ENCODE measurements at places on chromosomes 12 and 14.
A peak's percentile ranks its signal among the peaks of the same experiment; 100 is the strongest.

- no peak for DNase-seq
Observed at GRCh38 chr14:32688941-32689340, 249.7 kb upstream of the NPAS3 start.

DNA sequence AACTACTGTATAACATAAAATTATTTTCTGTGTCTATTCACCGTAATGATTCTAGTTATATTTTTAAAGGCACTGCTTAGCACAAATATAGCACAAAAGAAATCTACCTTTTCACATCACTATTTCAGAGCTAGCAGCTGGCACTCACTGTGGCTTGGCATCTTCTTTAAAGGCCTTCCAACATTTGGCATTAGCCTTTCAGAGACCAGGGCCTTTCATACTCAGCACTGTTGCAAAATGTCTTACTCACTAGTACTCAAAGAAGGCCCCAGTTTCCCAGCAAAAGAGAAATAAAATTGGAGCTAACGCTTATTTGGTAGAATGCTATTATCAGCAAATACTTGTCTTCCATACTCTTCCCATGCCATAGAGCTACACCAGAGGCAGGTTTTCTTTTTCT lies 238.4 kb downstream of the MED13L start:
- peak; percentile 41 for DNase-seq

DNA sequence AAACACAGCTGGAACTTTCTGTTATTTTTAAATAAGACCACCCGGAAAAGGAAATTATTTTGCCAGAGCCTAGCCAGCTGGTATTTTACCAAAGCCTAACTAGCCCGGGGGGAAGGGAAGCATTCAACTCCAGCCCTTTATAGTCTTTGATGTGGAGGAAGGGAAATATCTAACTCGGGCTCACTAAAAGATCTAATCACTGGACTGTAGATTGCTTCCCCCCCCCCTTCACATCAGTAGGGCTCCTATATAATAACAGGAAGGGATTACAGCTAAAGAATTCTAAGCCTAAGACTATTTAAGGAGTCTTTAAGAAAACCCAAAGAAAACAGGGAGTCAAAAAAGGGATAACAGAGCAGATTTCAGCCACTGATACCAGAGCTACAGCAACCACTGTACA lies 431.1 kb downstream of the KCNH5 start:
- no peak for DNase-seq

DNA sequence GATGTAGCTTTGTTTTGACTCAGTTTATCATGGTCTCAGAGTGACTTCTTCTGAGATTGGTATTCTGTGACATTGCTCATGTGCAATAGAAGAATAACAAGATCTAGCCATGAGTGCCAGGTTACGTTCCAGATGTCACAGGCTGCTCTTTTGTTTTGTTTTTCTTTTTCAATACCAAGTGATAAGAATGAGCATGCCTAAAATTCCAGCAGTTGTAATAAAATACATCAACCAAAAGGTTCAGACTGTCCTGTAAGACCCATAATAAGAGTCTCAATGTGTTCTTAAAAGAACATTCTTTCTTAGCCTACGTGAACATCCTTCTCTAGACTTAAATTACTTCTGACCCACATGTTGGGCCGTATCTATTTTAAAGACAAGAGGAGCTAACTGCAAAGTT lies 669.2 kb downstream of the DIO2 start:
- no peak for DNase-seq

DNA sequence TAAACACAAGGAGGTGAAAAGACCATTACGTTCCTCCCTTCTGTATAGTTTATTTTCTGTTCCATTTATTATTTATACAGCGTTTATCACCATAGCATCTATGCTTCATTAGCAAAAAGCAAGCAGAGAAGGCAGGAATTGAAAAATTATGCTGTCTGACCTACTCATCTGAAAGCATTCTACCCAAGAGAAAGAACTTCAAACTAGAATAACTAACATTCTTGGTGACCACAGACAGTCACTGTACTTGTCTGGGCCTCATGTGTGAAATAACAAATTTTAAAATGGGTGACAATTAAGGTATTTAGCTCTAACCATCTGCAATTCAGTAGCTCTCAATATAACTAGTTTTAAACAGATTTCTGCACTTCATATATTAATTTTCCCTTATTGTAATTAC lies 29.3 kb upstream of the PDE3A start:
- DNase-seq = no peak

DNA sequence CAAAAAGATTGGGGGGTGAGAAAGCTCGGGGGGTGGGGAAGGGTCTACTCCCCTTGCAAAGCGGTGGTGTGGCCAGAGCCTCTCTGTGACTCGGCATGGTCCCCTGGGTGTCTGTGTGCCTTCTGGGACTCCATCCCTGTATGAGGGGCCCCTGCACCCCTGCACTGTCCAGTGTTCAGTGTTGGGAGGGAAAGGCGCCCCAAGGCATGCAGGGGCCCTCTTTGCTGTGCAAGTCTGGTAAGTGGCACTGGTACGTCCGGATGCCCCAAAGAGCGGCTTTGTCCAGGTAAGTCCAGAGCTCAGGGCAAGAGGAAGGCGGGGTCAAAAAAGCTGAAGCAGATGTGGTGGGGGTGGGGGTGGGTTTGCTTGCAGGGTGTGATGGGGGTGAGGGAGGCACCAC lies 23.7 kb downstream of the RTL1 start:
- no peak for DNase-seq

DNA sequence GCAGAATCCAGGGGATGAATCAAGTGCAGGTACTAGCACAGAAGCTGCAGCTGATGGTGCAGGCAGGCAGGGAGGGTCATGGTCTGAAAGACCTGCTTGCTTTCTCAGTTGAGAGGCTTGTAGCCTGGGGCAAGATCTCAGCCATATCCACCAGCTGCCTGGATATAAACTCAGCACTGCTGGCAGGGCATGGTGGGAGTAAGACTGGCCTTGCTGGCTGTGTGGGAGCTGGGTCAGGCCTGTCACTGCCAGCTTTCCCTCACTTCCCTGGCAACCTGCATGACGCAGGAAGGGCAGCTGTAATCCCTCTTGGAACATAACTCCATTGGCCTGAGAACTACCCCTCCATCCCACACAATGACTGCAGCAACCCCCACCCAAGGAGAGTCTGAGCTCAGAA lies 230.1 kb downstream of the ANO6 start:
- no peak for DNase-seq

GRCh38 chr14:80059041-80059440 lies 152.3 kb downstream of the DIO2 start:
- no peak for DNase-seq

GRCh38 chr14:56659964-56660551 lies 80.5 kb downstream of the TMEM260 start:
- DNase-seq = peak; percentile 34

GRCh38 chr14:99099051-99099787 lies 172.8 kb downstream of the BCL11B start:
- DNase-seq = no peak

DNA sequence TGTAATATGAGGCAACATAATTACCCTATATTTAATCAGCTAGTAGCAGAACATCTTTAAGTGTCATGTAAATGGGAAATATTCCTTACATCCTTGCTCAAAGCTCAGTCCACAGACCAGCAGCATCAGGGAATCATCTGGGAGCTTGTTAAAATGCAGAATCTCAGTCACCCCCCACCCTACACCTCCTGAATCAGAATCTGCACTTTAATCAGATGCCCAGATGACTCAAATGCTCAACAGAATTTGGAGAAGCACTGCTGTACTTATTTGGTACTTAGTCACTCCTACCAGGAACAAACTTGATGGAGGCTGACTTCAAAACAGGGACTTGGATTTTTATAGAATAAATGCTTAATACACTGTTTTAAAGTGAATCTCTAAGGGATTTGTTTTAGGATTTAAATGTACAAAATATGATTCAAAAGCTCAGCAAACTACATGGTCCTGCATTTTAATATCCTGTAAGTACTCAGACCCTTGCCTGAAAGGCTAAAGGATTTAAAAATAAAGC lies 96.5 kb downstream of the ARMH4 start:
- DNase-seq = peak; percentile 29

All from putamen (tissue), 1 donor.